ENCODE measurements at places on chromosomes 3 and 15.

DNA sequence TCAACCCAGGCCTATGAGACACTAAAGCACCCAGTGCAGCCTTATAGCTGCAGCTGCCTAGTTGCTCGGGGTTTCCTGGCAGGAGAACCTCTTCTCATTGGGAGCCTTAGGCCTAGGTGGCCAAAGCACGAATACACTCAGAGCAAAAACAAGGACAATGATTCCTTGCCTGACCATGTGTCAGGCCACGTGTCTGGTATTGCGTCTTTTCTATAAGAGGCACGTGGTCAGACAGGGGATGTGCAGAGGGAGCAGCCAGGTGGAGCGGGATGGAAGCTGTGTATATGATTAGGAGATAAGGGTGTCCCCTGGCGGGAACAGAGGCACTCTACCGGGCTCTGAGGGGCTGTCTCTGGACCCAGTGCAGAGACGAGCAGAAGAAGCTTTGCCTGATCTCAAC, 26.4 kb downstream of the SLC22A14 start:
- H3K27me3 ChIP-seq = no peaks in the 10 kb centered on the region
- no peaks in the 10 kb centered on the region for H3K36me3 ChIP-seq
- H3K4me1 ChIP-seq = no peaks in the 10 kb centered on the region
- no peak overlapping the region for H3K4me3 ChIP-seq
- no peak for DNase-seq
- H3K27ac ChIP-seq = no peak overlapping the region

- peaks cover 3% of the 10 kb centered on the region for H3K4me1 ChIP-seq
- no peak for DNase-seq
- no peaks in the 10 kb centered on the region for H3K36me3 ChIP-seq
- no peaks in the 10 kb centered on the region for H3K27me3 ChIP-seq
- no peak overlapping the region for H3K27ac ChIP-seq
These were observed 68.7 kb downstream of the GAP43 start for GRCh38 chr3:115691964-115692363.

GRCh38 chr3:186493525-186494255, 50.5 kb downstream of the CRYGS start:
- no peaks in the 10 kb centered on the region for H3K27me3 ChIP-seq
- H3K27ac ChIP-seq = no peak overlapping the region
- H3K4me3 ChIP-seq = no peak overlapping the region
- no peak for DNase-seq

- DNase-seq = no peak
- no peak overlapping the region for H3K27ac ChIP-seq
- H3K36me3 ChIP-seq = no peaks in the 10 kb centered on the region
- H3K4me3 ChIP-seq = no peak overlapping the region
- H3K4me1 ChIP-seq = peaks cover 1% of the 10 kb centered on the region
These were observed 13.7 kb upstream of the U2SURP start for GRCh38 chr3:142987707-142988106.

GRCh38 chr15:74302821-74303359, 64.6 kb downstream of the CYP11A1 start:
- peak; percentile 55 for DNase-seq
- H3K4me3 ChIP-seq = no peak overlapping the region
- no peaks in the 10 kb centered on the region for H3K27me3 ChIP-seq
- no peak overlapping the region for H3K27ac ChIP-seq

DNA sequence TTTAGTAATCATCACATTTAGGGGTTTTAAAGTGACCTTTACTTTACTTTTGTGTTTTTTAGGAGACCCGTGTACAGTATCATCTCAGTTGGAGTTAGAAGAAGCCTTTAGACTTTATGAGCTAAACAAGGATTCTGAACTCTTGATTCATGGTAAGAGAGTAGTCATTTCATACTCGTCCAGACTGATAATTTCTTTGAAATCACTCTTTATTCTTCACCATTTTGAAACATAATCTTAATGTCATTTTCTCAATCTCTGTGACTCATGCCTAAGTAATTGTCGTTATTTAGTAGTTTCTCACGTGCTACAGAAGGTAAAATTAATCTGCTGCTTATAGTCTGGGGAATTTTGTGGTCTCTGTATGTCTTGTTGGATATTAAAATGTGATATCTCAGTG, 37.7 kb downstream of the PRKCI start:
- H3K36me3 ChIP-seq = no peaks in the 10 kb centered on the region
- no peak overlapping the region for H3K4me3 ChIP-seq
- no peaks in the 10 kb centered on the region for H3K27me3 ChIP-seq
- DNase-seq = no peak
- H3K27ac ChIP-seq = no peak overlapping the region

DNA sequence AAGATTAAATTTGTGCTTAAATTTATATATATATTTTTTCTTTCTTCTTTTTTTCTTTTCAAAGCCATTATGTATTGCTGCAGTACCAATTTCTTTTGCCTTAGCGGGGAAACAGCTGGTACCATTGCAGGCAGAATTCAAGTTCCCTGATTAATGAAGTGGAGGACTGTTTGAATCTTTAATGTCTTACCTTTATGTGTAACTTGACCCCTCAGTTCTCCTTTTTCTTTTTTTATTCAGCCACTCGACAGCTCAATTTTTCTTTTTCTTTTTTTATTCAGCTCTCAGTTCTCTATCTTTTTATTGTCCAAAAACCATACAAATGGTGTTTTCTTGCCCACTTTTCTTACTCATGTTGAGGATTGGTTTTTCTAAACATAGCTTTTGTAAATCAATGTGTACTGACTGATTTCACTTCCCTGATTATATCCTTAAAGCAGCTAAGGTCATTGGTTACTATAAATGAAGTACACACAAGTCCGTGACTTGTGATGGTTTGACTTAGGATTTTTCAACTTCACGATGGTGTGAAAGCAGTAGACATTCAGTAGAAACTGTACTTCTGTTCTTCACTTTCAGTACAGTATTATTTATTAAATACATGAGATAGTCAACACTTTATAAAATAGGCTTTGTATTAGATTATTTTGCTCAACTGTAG, 22.8 kb downstream of the ATP2C1 start:
- no peak overlapping the region for H3K4me3 ChIP-seq
- DNase-seq = no peak
- no peaks in the 10 kb centered on the region for H3K27me3 ChIP-seq
